Neural progenitor cell (in vitro differentiated cells): ENCODE measurements at places on chromosomes 3 and 15.

DNA sequence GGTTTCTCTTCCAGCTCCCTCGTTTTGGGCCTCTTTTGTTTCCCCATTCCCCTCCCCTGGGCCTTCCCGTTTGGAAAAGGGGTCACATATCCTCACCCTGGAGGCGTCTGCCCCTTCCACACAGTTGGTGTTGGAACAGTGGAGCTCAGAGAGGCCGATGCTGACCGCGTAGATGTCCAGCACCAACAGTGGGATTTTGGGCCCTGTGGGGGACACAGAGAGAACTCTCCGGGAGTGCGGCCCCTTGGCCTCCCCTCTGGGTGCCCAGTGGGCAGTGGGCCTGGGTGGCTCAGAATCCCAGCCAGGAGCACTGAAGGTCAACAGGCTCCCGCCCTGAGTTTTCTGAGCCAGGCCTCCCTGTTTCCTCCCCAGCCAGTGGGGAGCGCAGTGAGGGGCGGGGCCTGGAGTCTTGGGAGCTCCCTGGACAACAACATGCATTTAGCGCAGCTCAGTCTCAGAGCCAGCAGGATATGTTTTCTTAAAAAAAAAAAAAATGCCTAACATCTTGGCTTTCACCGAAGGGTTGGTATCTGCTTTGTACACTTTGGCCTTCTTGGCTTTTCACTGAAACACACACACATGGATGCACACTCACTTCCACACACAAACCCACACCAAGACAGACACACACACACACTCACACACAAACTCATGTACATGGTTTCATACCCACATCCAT is 670 bp upstream of the ISLR start:
- peak; percentile 43 for DNase-seq

DNA sequence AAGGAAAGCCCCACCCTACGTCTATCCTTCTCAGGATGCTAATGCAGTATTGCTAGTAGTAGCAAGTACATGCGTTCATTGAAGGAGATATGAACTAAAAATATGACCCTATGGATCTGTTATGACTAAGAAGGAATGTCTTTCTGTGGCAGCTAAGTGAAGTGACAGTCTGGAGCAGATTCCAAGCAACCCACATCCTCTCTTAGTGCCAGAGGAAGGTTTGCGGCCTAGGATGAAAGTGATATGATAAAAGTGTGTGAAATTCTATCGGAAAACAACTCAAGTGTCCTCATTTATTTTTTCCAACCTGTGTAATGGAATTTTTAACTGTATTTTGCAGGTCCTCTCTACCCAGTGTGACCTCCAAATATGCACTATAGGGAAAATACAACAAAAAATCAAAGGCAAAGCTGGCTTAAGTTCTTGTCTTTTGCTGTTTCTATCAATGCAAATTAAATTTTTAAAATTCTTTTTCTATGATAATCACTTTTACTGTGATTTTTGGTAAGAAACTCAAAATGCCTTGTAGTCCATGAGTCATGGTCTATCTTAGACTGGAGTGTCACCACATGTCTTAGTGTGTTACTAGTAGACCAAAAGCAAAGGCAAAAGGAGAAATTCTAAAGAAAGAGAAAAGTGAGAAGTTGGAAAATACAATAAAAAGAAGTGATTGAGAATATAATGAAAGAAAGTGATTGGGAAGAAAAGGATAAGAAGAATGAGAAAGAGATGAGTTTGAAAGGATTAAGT is 161.2 kb upstream of the TMCO5A start:
- DNase-seq = no peak

GRCh38 chr15:88605189-88606069 is 15.7 kb upstream of the AEN start:
- peak; percentile 93 for DNase-seq

- DNase-seq = no peak
These were observed 97.6 kb downstream of the MEX3B start for GRCh38 chr15:81948222-81948621.

- peak; percentile 54 for DNase-seq
These were observed 3.3 kb upstream of the LRTM1 start for GRCh38 chr3:54931182-54931581.

DNA sequence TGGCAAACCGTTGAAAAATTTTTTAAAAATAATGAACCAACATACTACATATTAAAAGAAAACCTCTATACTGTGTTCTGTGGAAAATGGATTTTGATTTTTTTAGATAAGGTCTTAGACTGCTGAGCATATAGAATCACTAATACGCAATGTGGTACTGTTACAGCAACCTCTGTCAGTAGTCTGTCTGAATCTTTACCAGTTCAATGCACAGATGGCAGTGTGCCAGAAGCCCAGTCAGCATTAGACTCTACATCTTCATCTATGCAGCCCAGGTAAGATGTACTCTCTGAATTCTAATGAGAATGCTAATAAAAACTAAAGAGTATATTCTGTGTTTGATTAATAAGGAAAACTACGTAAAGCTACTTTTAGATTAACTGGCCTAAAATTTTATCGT is 31.3 kb upstream of the FAH start:
- DNase-seq = no peak

- no peak for DNase-seq
These were observed 59.9 kb downstream of the MESD start for GRCh38 chr15:80929689-80930088.

GRCh38 chr3:197728487-197728886 is 8.2 kb downstream of the RUBCN start:
- no peak for DNase-seq

- no peak for DNase-seq
These were observed 36.0 kb upstream of the BNIP2 start for GRCh38 chr15:59725151-59725486.
